Caki2 (cell line): ENCODE measurements at places on chromosomes 2 and 18.

- no peak for DNase-seq
Observed at GRCh38 chr18:23936381-23936958, 78.1 kb upstream of the TTC39C start.

DNA sequence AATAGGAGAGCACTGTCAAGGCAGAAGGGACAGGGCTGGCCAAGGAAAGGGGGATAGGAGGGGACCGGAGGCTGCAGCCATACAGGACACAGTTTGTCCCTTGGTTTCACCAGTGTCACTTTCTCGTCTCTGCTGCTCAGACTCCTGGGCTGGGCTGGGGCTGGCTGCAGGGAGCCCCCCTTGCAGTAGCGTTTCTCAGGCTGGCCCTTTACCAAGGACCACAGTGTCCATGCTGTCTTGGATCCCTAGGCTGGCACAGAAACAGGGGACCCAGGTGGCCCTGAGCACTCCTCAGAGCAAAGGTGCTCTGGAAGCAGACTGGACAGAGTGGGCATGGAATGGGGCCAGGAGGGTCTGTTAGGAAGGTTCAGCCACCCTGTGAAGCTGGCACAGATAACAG, 34.8 kb downstream of the ATOH8 start:
- DNase-seq: no peak

DNA sequence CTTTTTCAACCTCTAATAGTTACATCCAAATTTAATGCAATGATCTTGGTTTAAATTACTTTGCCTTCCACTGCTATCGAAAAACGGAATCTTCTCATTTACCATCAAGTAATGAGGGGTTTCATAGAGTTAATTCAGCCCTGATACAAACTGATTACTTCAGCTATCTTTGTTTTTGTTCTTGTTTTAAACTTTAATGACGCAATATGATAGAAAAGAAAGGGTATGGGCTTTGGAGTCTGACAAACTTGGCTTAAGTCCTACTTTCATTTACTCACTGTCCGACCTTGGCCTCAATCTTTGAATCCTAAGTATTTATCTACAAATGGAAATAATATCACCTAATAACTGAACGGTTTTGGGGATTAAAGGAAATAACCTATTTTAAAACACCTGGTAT, 16.1 kb downstream of the ADAM17 start:
- DNase-seq: no peak

DNA sequence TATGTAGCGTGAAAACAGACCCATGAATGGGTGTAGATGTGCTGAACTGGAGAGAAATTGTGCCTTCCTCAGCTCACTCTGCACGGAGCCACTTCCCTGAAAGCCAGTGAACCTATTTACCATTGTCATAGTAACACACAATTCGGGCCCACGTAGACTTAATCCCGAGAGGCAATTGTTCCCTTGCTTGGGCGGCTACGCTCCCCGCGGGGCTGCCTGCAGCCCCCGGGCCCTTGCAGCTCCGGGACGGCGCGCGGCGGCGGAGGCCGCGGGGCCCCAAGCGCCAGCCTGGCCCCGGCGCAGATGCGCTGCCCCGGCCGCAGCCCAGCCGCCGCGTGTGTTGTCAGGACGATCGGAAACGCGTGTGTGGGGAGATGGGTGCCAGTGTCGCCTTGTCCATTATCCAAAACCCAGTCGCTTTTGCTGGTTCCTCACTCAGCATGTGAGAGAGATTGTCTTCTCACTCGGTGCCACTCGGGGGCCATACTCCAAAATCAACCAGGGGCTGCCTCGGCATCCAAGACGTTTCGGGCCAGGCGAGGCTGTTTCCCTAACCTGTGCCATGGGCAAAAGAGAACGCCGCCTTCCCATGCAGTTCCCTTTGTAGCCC, 17.9 kb upstream of the LRRTM1 start:
- DNase-seq: no peak

GRCh38 chr2:189641590-189641989, 19.7 kb upstream of the ASNSD1 start:
- DNase-seq: no peak

GRCh38 chr2:10160203-10160955, 37.8 kb downstream of the RRM2 start:
- DNase-seq: no peak

GRCh38 chr2:49254401-49254800, 100.1 kb upstream of the FSHR start:
- no peak for DNase-seq

- DNase-seq: no peak
Observed at GRCh38 chr2:113175042-113175628, 1.4 kb downstream of the PSD4 start.

GRCh38 chr18:35376393-35376741, 770 bp downstream of the ZNF396 start:
- no peak for DNase-seq

GRCh38 chr2:44582363-44583008, 220.7 kb downstream of the CAMKMT start:
- DNase-seq: no peak

DNA sequence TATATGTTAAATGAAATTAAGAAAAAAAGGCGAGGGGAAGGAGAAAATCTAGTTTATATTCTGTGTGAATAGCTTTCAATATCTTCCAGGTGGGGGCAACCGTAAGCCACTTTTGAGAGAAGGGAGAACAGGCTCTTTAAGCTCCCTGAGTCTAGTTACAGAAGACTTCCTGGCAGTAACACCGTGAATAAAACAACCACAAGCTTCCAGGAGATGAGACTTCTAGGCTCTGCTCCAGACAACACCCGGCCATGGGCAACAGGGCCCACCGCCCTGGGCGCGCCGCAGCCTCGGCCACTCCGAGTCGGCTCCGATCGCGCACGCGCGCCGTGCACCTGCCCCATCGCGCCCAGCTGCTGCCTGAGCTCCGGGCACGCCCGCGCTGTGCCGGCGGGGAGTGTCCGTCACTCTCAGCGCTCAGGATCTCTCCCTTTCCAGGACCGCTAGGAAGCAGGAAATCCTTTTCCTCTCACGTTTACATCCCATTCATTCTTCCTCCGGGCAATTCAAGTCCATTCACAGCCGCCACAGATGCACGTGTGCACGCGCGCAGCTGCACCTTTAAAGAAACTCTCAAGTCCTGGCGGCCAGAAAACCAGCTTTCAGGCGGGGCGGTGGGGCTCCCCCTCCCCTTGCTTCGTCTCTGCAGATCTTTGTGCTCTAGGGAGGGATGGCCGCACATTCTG, 19.4 kb upstream of the PAX3 start:
- peak; percentile 74 for DNase-seq

GRCh38 chr18:60698901-60699300, 326.3 kb upstream of the MC4R start:
- no peak for DNase-seq

DNA sequence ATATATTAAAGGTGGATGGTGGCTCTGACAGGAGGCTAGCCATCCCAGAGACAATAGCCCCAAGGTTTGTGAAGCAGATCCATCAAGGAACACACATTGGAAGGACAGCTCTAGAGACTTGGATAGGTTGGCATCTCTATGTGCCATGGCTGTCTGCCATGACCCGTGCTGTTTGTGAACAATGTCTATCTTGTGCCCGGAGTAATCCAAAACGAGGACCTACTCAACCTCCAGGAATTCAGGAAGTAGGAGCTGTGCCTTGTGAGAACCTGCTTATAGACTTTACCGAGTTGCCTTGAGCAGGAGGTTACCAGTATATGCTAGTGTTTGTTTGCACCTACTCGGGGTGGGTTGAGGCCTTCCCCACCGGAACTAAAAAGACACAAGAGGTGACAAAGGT, 43.1 kb upstream of the SELENOI start:
- no peak for DNase-seq

- no peak for DNase-seq
Observed at GRCh38 chr2:210687786-210688470, 131.5 kb downstream of the CPS1 start.

DNA sequence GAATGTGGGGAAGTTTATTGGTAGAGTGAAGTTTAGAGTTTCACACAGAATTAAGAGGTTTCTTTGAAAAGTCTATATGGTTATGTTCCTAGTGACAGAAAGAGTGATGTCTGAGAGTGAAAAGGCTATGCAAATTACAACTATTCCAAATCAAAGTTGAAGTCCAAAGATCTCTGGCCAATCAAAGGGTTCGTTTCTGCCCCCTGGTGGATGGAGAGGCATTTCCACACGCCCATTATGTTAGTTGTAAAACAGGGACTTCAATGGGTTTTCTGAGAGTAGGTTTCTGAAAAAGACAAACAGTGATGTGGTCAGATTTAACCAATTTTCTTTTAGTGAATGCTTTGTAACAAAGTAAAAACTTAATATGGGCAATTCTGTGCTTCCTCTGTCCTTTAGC, 441.5 kb upstream of the POU3F3 start:
- DNase-seq: peak; percentile 50

DNA sequence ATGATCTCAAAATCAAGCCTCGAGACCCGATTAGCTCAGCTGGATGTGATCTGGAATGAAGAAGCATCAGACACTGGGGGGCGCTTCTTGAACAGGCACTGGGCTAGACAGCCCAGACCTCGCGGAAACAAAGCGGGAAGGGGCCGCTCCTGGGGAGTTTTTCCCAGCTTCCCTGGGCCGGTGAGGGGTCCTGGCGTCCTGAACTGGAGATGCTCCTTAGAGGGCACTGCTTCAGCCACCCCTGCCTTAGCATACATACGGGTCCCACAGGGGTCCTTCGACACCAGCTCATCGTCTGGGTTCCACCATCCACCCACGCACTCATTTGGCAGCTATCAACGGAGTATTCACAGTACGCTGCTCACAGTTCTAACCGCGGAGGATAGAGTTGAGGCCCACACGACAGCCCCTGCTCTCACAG, 146.7 kb downstream of the TSN start:
- DNase-seq: no peak

DNA sequence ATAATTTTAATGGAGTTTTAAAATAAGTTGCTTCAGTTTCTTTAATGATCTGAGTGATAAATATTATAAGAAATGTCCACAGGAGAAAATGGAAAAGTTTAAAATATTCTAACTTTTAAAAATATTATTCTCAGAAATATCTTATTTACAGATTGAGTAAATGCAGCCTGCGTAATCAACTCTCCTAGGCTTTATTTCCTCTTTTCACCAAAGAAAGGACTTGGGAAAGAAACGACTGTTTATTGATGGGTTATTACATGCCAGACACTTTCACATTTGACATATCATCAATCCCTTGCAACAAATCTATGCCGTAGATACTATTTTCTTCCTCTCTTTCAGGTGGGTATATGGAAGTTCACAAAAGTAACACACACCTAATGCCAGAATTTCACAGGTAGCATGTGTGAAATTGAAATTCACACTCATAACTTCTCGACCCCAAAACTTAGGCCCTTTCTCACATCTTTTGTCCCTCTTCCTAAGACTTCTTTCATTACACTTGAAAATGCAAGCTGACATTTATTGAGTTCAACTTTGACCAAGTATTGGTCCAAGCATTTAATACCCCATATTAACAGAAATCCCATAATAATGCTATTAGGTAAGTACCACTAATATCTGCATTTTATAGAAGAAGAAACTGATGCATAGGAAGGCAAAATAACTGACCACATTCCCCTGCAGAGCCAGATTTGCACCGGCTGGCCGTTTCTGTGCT, 49.2 kb downstream of the MYOM1 start:
- DNase-seq: no peak

DNA sequence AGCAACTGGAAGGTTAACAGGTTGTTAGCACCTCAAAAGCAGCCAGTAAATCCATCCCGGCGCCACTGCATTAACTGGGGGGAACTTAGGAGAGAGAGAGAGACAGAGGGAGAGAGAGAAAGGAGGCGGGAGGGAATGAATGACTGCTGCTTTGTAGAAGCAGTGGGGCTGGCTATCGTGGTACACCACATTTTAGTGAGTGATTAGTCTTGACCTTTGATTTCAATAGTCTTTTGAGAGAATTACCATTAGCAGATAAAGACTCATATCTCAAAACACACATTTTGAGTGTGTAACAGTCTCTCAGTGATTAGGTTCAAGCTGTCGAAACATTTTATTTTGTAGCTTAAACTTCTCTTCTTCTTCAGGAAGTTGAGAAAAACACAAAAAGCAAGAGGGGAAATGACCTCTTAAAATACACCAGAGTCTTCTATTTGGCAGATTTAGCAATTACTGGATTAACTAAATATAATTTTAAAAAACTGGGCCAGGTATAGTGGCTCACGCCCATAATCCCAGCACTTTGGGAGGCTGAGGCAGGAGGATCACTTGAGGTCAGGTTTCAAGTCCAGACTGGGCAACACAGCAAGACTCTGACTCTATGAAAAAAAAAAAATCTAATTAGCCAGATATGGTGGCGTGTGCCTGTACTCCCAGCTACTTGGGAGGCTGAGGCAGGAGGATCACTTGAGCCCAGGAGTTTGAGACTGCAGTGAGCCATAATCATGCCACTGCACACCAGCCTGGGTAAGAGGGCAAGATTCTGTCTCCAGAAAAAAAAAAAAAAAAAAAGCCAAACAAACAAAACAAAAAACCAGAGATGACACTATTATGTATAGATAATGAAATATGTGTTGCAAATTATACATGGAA, 22.0 kb upstream of the PNO1 start:
- DNase-seq: no peak

DNA sequence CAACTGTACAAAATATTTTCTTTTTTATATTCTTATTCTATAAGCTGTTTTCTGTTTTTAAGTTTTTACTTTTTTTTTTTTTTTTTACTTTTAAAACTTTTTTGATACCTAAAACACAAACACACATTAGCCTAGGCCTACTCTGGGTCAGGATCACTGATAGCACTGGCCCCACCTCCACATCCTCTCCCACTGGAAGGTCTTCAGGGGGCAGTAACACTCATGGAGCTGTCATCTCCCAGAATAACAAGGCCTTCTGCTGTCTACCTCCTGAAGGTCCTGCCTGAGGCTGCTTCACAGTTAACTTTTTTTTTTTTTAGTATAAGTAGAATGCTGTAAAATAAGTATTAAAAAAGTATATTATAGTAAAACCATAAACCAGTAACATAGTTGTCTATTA, 415.1 kb downstream of the PTPRM start:
- DNase-seq: no peak

- no peak for DNase-seq
Observed at GRCh38 chr2:237540823-237541222, 25.6 kb upstream of the PRLH start.

DNA sequence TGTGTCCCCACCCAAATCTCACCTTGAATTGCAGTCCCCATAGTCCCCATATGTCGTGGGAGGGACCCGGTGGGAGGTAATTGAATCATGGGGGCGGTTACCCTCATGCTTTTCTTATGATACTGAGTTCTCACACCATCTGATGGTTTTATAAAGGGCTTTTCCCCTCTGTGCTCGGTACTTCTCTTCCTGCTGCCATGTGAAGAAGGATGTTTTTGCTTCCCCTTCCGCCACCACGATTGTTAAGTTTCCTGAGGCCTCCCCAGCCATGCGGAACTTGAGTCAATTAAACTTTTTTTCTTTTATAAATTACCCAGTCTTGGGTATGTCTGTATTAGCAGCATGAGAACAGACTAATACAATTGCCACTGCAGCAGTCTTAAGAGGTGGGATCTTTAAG, 134.9 kb downstream of the LTBP1 start:
- no peak for DNase-seq

GRCh38 chr2:197626965-197627625, 48.3 kb downstream of the RFTN2 start:
- no peak for DNase-seq
